T-helper 1 cell (primary cell): ENCODE measurements at places on chromosomes 16 and 17.

DNA sequence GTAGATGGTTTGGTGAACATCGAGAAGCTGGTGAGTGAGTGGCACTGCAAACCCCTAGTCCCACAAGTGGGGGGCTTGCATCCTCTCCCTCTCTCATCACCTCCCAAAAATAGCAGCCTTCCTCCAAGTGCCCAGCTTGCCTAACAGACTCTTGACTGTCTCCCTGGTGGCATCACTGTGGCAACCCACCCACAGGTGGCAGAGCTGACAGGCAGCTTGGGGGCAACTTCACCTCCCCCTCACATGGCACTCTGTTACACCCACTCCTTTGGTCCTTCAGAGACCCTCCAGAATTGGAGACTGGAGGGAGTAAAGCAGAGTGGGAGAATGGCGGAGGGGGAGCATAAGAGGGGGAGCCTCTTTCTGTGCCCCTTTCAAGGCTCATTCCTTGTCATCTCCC is 15.7 kb downstream of the RAPGEFL1 start:
- DNase-seq, result no peak

DNA sequence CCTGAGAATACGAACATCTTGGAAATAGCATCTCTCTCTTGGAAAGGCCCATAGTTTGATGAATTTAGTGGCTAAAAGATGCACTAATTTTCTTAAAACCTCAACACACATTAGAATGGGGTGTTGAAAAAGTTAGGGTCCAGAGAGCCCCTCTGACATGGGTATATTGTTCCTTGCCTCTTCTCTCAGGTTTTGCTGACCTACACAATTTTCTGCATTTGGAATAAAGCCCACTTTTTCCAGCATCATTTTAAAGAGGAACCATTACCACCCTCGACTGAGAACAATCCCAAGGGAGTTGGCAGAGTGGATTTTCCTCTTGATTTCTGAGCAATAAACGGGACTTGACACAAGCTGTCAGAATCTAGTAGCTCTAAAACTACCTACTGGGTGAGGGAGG is 156.1 kb downstream of the PMP22 start:
- DNase-seq, result no peak

DNA sequence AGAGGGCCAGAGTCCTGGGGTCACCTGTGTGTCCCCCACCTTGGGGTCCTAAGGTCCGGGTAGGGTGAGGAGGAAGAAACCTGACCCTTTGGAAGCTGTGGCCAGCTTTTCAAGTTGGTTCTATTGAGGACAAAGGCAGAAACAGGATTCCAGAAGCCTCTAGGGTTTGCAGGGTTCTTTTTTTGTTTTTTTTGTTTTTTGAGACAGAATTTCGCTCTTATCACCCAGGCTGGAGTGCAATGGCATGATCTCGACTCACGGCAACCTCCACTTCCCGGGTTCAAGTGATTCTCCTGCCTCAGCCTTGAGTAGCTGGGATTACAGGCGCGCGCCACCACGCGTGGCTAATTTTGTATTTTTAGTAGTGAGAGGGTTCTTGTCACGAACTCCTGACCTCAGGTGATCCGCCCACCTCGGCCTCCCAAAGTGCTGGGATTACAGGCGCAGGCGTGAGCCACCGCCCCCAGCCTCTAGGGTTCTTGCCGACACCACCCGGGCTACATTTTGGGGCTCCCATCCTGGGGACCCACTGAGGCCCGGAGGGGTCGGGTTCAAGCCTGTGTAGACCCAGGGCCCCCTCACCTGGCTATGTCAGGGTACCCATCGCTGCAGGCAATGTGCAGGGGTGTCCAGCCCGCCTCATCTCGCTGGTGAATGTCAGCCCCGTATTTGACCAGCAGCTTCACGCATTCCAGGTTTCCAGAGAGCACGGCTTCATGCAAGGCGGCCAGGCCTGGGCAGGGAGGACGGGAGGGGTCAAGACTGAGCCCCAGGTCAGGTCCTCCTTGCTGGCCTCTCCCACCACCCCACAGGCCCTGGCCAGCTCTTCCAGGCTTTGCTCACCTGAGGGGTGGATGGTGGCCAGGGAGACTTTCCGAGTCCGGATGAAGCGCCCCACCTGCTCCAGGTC is 674 bp downstream of the PPP1R27 start:
- DNase-seq, result no peak

GRCh38 chr17:80855948-80856862 is 135.4 kb upstream of the CHMP6 start:
- no peak for DNase-seq

- no peak for DNase-seq
Measured at GRCh38 chr16:51407199-51407598, 256.1 kb upstream of the SALL1 start.

- DNase-seq, result no peak
Measured at GRCh38 chr17:56441308-56441707, 152.2 kb upstream of the NOG start.

GRCh38 chr17:61556224-61557188 is 34.5 kb downstream of the NACA2 start:
- no peak for DNase-seq

GRCh38 chr16:79713609-79714309 is 113.2 kb upstream of the MAF start:
- no peak for DNase-seq

DNA sequence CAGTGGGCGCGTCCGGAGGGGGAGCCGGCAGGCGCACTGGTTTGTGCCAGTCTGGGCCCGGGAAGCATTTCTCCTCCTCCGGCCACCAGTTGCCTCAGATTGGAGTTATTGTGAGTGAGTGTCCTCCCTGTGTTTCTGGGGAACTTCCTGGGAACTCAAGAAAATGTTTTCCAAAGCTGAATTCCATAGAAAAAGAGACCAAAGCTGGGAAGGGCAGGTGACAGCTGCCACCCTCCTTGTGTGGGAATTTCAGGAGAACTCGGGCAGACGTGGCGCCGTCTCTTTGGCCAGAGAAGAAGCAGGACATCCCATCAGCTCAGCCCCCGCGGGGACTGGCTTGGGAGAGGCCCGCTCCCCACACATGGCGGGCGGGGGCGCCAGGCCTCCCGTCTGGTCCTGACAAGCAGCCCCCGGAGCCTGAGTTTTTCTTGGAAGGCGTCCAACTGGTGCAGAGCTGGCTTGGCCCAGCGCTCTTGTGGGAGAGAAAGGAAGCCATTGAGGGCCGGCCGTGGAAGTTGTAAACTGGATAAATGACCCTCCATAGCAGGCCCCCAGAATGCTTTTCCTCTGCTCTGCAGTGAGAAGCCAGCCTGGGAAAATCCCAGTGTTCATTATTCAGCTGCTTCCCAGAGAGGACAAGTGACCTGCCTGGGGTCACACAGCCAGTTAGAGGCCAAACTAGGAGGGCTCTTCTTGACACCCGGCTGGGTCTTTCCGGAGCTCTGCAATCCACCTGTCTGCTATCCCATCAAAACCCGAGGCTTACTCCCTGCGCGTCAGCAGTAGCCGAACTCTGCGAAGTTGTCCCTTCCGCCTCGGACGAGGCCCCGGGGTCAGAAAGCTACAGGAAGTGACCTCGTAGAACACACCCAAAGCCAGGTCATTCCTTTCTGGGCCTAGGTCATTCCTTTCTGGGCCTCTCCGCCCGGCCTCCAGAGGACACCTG is 39.2 kb upstream of the GSE1 start:
- DNase-seq, result no peak

DNA sequence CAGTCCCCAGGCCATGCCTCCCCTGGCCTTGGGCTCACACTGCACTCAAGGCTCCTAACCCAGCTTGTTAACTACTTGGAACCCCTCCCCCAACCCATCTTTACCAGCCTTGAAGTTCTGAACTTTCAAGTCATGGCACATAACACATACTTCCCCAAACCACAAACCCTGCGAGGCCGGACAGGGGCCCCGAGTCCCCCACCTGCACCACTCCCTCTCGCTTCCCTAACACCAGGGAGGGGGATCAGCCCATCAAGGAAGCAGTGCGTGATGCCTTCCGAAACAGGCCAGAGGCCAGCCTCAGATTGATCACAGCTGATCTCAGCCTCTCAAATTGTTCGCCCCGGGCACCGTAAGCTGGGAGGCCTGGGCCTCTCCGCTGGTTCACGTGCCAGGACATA is 3.0 kb upstream of the NLRC3 start:
- DNase-seq, result no peak

DNA sequence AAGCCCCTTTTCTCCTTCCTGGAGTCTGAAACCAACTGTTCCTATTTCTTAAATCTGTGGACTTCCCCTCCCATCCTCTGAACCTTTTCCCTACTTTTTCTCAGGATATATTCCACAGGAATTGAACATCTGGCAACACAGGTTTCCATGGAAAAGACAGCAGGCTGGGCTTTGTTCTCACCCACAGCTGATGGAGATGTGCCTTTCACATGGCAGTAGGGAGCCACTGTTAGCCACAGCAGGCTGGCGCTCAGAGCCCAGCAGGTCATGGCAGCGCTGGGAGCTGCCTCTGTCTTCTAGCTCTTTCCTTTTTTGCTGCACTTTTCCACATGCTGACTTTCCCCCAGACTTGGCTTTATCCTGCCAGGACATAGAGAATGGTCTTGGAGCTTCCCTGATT is 116.4 kb upstream of the NLRP1 start:
- no peak for DNase-seq

DNA sequence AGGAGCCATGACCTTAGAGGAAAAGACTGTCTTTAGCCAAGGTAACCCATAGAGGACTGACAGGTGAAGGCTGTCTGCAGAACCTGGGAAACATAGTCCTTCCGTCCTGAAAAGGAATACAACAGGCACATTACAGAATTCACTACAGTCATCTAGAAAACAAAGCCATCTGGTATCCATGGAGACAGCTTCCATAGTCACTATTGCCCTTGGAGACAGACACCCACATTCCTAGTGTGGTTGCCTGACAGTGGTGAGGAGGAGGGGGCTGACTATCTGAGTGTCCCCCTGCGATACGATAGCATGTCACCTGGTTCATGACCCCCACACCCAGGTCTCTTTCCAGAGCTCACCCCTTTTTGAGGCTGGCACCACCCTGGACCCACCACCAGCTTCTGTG is 254.7 kb downstream of the CDH13 start:
- DNase-seq, result no peak

DNA sequence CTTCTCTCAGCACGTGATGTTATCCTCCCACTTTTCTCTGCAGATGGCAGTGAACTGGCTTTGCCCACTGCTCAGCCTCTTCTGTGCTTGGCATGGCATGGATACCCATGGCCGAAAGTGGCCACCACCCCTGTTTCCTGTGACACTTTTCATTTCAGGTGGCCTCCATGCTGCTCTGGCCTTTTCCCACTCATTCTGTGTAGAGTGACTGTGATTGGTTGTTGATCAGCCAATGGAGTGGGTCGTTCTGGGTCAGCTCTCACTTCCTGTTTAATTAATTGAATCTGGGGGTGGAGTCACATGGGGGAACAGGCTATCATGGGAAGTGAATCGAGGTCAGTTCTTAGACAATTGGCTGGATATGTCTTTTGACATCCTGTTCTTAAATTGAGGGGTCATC is 350.1 kb upstream of the EEF2KMT start:
- DNase-seq, result no peak

- no peak for DNase-seq
Measured at GRCh38 chr16:51129105-51129504, 22.0 kb downstream of the SALL1 start.

DNA sequence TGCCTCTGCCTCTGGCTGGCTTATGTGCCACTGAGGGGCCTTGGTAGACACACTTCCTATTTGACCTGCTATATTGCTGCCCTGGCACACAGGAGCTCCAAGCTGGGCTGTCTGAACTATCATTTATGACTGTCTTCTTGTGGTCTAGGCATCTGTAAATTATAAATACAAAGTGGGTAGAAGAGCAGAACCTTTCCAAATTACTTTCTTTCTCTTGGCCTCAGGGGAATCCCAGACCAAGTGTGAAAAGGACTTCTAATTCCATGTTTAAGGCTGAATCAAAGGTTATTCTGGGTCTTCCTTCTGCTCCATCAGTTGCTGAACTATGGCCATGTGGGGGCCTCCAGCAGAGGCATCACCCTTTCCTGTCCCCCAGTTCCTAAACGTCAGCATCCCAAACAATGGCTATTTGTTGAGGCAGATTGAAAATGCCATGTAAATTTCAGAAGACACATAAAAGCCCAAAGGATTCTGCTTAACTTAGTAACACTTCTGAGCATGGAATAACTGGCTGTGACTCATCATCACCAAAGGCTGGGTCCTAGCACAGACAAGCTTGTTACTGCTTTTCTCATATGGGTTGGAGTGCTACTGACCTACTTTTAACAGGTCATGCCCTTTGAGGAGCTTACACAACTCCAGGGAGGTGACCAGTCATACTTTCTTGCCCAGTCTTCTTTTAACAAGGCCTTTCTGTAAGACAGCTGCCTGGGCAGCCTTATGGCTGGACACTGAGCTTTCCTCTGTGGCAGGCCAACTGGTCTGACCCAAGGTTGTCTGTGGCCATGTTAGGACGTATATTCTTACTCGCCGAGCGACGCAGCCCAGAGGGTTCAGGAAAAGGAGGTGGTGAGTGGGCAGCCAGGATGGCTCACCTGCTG is 154.8 kb downstream of the VPS53 start:
- DNase-seq, result no peak

- DNase-seq, result no peak
Measured at GRCh38 chr17:32854207-32854606, 22.7 kb downstream of the MYO1D start.

DNA sequence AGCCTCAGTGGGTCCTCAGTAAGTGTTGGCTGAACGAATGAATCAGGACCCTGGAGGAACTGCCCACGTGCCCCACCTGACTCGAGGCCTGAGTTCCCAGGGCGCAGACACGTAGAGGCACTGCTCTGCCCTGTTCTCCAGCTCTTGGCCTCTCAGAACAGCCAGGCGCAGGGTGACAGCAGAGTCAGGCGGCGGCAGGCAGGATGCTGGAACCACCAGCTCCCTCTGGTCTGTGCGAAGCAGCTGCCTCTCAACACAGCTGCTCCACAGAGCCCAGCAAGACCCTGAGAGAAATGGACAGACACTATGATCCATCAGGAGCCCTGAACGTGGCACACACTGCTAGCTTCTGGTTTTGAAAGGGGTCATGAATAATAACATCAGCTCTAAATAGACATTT is 53.1 kb upstream of the BCO1 start:
- no peak for DNase-seq

- no peak for DNase-seq
Measured at GRCh38 chr16:88738151-88739084, 32.1 kb downstream of the CTU2 start.

- no peak for DNase-seq
Measured at GRCh38 chr16:65790768-65791167, 575.7 kb upstream of the CDH5 start.

GRCh38 chr16:10205688-10206087 is 23.5 kb upstream of the GRIN2A start:
- no peak for DNase-seq
